ENCODE measurements at places on chromosomes 4 and X. TPM values are rescaled to one million over a fixed set of nuclear protein-coding genes. Genes with fewer than 3 reads are reported as not detected.
A peak's percentile ranks its signal among the peaks of the same experiment; 100 is the strongest.

Gene FOXR2
- not detected for total RNA-seq

Gene BRS3
- total RNA-seq = not detected

Gene PPBP
- 43.5 TPM for total RNA-seq

Gene TRIM60
- not detected for total RNA-seq

Gene CPZ
- 2.0 TPM for total RNA-seq

Gene MAGEC1
- 0.48 TPM for total RNA-seq

Gene CENPVL2
- not detected for total RNA-seq

DNA sequence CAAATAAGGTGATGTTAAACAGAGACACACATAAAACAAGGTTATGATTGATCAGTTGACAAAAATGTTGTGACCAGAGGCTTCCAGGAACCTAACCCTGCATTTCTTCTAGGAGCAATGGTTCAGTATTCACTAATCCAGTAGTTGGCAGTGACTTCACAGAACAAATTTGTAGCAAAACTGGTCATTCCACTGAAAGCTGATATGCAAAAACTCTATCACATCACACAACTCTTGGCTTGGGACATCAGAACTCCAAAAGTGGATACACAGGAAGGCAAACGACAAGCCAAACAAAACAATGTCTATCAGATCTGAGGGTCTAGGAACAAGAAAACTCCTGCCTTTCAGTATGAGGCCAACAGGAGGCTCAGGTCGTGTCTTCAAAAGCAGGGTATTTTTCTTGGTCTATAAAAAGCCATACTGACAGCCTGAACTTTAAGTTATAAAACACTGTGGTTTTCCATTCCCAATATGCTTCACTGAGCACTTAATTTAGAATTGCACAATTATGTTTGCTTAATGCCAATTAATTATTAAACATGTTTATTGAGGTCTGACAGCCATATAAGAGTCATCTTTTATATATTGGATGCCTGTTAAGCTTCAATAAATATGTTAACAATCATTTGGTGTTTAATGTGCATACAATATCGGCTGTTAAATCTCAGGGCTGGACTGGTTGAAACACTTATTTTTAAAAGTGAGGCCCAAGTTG lies 45.6 kb downstream of the SOD3 start:
- H3K36me3 ChIP-seq = no peaks in the 10 kb centered on the region
- DNase-seq = peak; percentile 79
- no peak overlapping the region for H3K4me3 ChIP-seq
- H3K27ac ChIP-seq = no peak overlapping the region

GRCh38 chrX:49958727-49959485 lies 36.5 kb downstream of the CLCN5 start:
- no peaks in the 10 kb centered on the region for H3K36me3 ChIP-seq
- H3K4me3 ChIP-seq = no peak overlapping the region
- no peak for DNase-seq
- peaks cover 11% of the 10 kb centered on the region for H3K27me3 ChIP-seq
- H3K27ac ChIP-seq = no peak overlapping the region

DNA sequence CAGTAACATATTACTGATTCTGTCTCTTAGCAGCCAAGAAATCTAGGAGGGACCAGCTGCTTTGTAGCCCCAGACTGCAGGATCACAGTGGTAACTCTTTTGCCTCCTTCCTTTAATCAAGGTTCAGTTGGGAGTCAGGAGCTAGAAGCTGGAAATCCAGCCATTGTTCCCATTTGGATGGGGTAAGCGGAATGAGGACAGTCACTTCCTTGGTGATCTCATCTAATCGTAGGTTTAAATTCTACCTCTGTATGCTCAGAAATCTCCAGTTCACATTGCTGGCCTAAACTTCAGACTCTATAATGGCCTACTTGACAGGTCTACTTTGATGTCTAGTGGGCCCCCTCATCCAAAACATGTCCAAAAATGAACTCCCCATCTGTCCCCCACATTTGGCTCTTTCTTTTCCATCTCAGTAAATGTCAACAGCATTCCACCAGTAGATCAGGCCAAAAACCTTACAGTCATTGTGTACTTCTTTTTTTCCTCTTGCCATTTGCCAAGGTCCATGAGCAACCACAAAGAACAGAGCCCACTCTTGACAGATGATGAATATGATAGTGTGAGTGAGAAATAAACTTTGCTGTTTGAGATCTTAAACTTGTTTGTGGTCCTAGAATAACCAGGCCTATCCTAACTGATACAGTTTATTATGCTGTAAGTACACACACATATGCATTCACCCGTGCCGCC lies 40.1 kb downstream of the WWC2 start:
- H3K27ac ChIP-seq = no peak overlapping the region
- no peak for DNase-seq
- H3K27me3 ChIP-seq = no peaks in the 10 kb centered on the region
- no peak overlapping the region for H3K4me3 ChIP-seq
- no peaks in the 10 kb centered on the region for H3K36me3 ChIP-seq

DNA sequence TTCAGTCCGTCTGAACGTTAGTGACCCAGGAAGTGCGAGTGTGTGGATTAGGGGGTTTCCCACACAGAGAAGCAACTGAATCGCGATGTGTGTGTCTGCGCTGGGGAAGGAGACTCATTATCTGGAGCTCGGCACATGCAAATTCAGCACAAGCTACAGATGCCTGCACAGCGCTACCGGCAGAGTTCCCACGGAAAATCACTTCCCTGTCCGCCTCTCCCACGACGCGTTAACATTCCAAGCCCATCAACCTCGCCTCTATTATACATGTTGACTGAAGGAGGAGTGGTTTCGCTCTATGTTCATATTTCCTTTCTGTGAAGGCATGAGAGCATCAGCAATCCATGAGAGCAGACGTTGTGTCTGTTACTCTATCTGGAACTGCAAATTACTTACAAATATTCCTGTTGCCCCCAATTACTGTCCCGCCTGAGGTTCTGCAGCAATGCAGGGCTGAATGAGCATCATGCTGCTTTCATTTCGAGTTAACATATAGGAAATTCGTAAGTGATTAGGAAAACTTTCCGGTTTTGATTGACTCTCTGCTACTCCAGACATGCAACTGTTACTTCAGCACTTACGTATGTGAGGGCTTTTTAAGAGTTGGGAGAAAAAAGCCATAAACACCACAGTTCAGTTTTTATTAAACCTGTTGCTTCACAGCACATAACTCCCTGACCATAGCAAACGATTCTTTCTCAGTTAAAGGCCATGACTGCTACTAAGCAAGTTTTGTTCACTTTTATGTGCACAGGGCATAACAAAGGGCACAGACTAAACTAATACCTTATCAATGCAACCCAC lies 15.0 kb upstream of the MTNR1A start:
- H3K27me3 ChIP-seq = no peaks in the 10 kb centered on the region
- no peaks in the 10 kb centered on the region for H3K4me1 ChIP-seq
- no peaks in the 10 kb centered on the region for H3K36me3 ChIP-seq
- peak; percentile 39 for DNase-seq
- H3K27ac ChIP-seq = no peak overlapping the region

- no peak overlapping the region for H3K4me3 ChIP-seq
- H3K36me3 ChIP-seq = no peaks in the 10 kb centered on the region
- H3K27me3 ChIP-seq = no peaks in the 10 kb centered on the region
- DNase-seq = no peak
- H3K27ac ChIP-seq = no peak overlapping the region
These were observed 27.4 kb downstream of the SEL1L3 start for GRCh38 chr4:25835384-25835783.

GRCh38 chrX:11750046-11750445 lies 8.0 kb upstream of the MSL3 start:
- H3K27me3 ChIP-seq = no peaks in the 10 kb centered on the region
- H3K36me3 ChIP-seq = no peaks in the 10 kb centered on the region
- DNase-seq = peak; percentile 29
- H3K4me1 ChIP-seq = no peaks in the 10 kb centered on the region
- H3K27ac ChIP-seq = no peak overlapping the region

- H3K4me1 ChIP-seq = no peaks in the 10 kb centered on the region
- no peak overlapping the region for H3K4me3 ChIP-seq
- no peak overlapping the region for H3K27ac ChIP-seq
- DNase-seq = no peak
These were observed 41.4 kb downstream of the MAML3 start for GRCh38 chr4:140112576-140112975.

DNA sequence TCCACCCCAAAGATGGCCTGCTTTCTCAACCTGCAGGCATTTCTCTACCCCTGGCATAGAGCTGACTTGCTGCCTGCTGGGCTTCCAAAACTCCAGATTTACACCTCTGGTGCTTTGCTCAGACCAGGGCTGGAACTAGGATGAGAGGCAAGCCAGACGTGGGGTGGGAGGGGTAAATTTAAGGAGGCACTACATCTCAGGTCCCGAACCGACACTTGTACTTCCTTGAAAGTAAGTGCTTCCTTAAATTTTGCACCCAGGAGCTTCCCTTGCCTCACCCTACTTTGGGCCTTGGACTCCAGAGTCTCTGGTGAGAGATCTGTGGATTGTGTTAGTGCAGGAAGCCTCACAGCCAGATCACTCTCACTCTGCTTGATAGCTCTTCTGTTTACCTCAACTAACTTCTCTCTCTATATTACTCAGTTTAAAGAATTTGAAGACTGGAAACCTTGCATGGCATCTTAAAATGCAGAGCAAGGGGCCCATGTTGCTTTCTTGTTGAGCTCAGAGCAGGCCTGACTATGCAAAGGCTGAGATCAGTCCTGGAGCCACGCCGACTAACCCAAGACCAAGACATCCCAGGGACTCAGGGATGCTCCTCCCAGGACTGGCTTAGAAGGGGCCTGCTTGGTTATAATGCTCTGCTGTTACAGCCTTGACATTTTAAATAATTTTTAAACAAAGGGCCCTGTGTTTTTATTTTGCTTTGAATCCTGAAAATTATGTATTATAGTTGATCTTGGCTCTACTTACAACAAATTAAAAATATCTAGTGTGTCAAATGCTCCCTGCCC lies 145.0 kb upstream of the LEF1 start:
- H3K4me3 ChIP-seq = no peak overlapping the region
- H3K27ac ChIP-seq = no peak overlapping the region
- H3K4me1 ChIP-seq = no peaks in the 10 kb centered on the region
- H3K27me3 ChIP-seq = no peaks in the 10 kb centered on the region

DNA sequence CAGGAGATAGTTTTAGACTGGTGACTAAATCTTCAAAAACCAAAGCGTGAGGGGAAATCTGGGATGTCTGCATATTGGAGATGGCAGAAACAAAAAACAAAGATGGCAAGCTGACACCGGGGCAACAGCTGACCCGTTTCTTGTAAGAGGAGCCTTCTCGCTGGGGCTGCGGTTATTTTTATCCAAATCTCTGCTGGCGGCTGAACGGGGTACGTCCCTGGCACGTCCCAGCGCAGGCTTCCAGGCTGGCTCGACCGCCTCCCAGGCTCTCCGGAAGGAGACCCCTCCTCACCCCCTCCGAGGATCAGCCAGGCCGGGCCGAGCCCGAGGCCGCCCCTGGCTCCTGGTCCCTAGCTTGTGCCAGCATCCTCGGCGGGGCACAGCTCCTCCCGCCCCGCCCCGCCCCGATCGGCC lies 403 bp downstream of the SGCB start:
- peak overlapping the region; percentile 95 for H3K4me3 ChIP-seq
- peak; percentile 69 for DNase-seq
- H3K4me1 ChIP-seq = peaks cover 3% of the 10 kb centered on the region
- peaks cover 7% of the 10 kb centered on the region for H3K27me3 ChIP-seq

DNA sequence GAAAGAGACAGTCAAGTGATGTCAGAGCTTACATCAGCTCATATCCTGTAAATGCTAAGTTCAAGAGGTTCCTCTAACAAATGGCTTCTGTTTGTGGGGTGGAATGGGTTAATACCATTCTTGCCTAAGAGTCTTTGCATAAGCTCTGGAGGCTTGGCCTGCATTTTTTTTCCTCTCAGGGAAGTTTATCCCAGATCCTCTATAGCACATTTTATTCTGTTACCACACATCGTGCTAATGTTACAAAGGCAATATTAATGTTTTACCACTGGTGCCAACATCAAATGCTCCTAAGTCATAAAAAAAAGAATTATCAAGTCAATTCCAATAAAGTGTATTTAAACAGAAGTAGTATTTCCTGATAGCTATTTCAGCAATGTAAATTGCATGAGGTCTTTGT lies 2.9 kb upstream of the ADH6 start:
- no peaks in the 10 kb centered on the region for H3K4me1 ChIP-seq
- DNase-seq = peak; percentile 30
- no peaks in the 10 kb centered on the region for H3K36me3 ChIP-seq

GRCh38 chr4:11232015-11232414 lies 196.7 kb downstream of the HS3ST1 start:
- no peaks in the 10 kb centered on the region for H3K27me3 ChIP-seq
- no peak overlapping the region for H3K4me3 ChIP-seq
- H3K36me3 ChIP-seq = no peaks in the 10 kb centered on the region
- no peaks in the 10 kb centered on the region for H3K4me1 ChIP-seq
- H3K27ac ChIP-seq = no peak overlapping the region

DNA sequence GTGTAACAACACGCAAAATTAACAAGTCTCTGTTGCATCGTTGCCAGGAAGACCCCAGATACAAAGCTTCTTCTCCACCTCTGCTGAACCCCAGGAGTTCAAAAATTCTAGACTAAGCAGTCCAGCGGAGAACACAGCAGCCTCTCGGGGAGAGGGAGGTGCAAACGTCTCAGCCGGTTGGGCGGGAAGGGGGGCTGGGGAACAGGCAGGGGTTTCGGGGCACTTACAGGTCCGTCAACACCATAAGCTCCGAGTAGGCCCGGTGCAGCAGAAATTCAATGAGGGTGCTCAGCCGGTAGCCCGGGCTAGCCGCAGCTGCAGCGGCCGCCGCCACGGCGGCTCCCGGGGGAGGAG lies 394 bp downstream of the MED14 start:
- DNase-seq = peak; percentile 61
- H3K27me3 ChIP-seq = no peaks in the 10 kb centered on the region
- H3K4me3 ChIP-seq = peak overlapping the region; percentile 86
- H3K36me3 ChIP-seq = no peaks in the 10 kb centered on the region
- peak overlapping the region; percentile 82 for H3K27ac ChIP-seq

DNA sequence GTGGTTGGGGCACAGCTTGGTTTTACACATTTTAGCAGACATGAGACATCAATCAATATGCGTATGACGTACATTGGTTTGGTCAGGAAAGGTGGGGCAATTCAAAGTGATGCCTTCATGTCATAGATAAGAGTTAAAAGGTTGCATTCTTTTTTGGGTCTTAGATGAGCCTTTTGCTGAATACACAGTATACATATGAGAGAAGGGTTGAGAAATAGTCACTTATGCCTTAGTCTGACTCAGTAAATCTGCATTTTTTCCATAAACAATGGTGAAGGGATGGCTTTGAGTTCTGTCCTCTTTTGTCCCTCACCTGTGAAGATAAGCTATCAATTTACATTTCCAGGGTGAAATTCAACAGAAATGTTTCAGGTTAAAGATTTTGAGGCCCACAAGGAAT lies 43.9 kb upstream of the UGT2B15 start:
- no peak overlapping the region for H3K4me3 ChIP-seq
- DNase-seq = no peak
- no peaks in the 10 kb centered on the region for H3K4me1 ChIP-seq
- no peak overlapping the region for H3K27ac ChIP-seq

- no peak overlapping the region for H3K4me3 ChIP-seq
- H3K4me1 ChIP-seq = no peaks in the 10 kb centered on the region
- H3K27me3 ChIP-seq = no peaks in the 10 kb centered on the region
- DNase-seq = no peak
- H3K27ac ChIP-seq = no peak overlapping the region
These were observed 25.6 kb upstream of the IRF2 start for GRCh38 chr4:184499996-184500395.

Data from lung (tissue), 17 donors.